ENCODE measurements at places on chromosomes 13 and 19.
A peak's percentile ranks its signal among the peaks of the same experiment; 100 is the strongest.

DNA sequence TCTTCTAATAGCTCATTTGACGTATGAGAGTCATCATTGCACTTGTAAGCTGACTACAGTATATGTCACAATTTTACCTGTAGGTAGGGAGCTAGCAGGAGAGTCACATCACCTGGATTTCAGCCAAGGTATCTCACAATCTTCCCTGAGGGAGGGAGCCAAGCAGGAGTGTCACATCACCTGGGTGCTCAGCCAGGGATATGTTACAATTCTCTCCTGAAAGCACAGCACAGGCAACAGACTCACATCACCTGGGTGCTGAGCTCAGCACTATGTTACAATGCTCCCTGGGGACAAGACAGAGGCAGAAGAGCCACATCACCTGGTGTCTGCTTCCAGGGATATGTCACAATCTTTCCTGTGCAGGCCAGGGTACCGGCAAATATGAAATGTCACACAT is 51.5 kb upstream of the ZNF730 start:
- no peak for DNase-seq

DNA sequence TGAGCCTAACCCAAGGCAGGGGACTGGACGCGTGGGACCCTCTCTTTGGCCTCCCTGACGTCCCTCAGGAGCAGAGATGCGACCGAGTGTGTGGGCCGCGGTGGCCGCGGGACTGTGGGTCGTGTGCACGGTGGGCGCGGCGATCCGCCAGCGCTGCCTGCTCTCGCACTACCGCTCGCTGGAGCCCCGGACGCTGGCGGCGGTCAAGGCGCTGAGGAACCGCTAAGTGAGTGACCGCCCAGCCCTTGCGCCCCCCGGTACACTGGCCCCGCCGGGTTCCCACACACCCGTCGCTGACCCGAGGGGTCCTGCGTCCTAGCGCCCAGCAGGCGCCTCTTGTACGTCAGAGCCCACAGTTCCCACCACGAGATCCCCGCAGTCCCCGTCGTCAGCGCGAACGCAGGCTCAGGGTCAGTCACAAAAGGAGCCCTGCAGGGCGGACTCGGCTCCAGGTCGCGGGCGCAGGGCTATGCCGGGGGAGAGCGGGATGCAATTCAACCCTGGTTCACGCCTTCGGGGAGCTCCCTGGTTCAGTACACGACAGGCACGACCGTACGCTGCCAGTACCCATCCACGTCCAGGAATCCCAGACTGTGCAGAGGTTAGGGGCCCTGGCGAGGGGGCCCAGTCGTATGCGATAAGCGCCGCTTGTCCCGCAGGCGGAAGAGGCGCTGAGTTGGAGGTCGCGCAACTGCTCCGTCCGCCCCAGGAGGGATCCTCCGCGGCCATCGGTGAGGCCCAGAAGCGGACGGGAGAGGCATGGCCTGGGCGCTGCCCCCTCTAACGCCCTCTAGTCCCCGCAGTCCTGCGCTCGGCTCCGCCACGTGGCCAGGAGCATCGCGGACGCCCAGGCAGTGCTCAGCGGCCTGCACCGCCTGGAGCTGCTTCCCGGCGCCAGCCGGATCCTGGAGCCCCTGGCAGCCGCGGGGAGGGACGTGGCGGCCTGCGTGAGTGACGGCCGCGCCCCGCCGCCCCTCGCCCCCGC is 3.6 kb upstream of the IFNL2 start:
- DNase-seq: no peak

- DNase-seq: no peak
Measured at GRCh38 chr13:75139291-75139690, 342.7 kb downstream of the TBC1D4 start.

DNA sequence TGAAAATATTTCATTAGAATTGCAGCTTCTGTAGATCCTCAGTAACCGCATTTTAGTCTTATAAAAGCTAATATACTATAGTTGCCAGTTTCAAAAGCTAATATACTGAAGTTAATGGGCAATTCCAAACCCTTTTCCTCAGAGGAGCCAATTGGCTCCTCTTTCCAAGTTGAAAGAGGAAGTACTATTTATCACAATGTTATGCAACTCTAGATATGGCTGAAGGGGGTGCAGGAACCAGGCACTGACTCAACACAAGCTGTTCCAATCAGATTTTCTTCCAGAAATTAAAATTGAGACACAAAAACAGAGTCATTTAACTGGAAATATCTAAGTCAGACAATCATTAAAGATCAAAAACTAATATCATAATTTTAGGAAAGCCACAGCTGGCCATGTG is 258.9 kb downstream of the PCDH20 start:
- DNase-seq: no peak

DNA sequence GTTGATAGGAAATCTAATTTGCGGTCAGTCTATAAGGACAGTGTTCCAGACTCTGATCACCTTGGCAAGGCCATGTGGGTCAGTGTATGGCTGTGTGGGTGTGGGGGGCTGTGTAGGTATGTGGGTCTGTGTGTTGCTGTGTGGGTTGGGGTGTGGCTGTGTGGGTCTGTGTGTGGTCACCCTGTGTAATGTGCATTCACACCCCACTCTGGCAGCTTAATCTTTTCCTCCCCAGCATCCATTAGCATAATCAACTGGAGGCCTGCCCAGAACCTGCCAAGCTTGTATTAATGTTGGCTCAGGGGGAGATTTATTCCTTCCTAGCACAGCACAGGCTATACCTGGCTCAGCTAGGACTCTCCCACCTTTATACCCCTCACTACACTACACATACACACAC is 203.2 kb downstream of the TUBA3C start:
- DNase-seq: no peak

- DNase-seq: no peak
Measured at GRCh38 chr13:113762538-113762937, 3.5 kb downstream of the TMEM255B start.

DNA sequence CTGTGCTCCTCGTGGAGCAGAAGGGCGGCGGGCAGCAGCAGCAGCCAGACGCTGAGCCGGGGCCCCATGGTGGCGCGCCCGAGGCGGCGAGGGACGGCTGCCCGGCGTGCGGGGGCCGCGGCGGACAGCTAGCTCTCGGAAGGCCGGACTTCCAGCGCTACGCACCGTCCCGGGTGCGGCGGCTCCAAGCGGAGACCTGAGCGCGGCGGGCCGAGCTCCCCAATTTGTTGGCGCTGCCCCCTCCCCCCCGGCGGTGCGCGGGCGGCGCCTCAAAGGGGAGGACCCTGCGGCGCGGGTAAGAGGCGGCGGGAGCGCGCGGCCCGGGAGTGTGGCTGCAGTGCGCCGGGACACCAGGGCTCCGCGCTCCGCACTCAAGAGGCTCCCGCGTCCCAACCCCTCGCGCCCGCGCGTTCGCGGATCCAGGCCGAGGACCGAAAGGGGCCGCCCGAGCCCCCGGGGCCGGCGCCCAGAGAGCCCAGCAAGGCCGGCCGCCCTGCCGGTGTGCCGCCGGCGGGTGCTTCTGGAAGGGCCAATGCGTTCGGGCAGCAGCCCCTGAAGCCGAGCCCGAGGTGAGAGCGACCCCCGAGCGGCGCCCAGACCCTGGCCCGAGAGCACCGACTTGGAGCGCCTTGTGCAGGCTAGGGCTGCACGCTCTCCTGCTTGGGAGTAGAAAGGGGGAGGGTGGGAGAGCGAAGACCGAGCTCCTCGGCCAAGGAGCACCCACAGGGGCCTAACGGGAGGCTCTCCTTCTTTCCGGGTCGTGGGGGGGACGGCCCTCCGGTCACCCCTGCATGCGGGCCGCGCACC is at the start of the genes COL4A1 and COL4A2:
TSS of gene COL4A1 (minus strand) at position 198 of the 807 bp plus-strand sequence. CDS start at position 68, 130 bp downstream.
TSS of gene COL4A2 (plus strand) at position 325 of the 807 bp plus-strand sequence. CDS start 620 bp downstream, outside the sequence.
- DNase-seq: no peak

- no peak for DNase-seq
Measured at GRCh38 chr19:5091018-5091683, 122.2 kb downstream of the KDM4B start.

- DNase-seq: no peak
Measured at GRCh38 chr19:12287958-12288500, 6.7 kb downstream of the ZNF44 start.

DNA sequence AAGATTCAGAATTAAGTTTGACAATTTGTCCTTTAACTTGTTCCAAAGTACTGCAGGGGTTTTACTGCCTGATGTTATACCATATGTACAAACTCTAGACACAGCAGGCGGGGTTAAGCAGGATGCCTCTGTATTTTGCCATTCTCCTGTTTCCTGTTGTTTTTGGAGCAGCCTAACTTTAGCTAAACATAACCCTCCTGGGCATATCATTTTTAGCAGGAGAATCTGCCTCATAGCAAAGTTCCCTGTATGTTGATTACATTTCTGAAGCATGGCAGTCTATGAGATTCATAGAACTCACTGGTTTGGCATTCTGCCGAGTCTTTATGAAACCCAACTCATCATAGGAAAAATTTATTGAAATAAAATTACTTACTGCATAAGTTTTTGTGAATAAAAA is 5.2 kb downstream of the LHFPL6 start:
- DNase-seq: no peak

GRCh38 chr13:49304763-49305700 is 57.3 kb downstream of the CDADC1 start:
- no peak for DNase-seq

- DNase-seq: no peak
Measured at GRCh38 chr19:28744014-28744413, 468.9 kb downstream of the UQCRFS1 start.

DNA sequence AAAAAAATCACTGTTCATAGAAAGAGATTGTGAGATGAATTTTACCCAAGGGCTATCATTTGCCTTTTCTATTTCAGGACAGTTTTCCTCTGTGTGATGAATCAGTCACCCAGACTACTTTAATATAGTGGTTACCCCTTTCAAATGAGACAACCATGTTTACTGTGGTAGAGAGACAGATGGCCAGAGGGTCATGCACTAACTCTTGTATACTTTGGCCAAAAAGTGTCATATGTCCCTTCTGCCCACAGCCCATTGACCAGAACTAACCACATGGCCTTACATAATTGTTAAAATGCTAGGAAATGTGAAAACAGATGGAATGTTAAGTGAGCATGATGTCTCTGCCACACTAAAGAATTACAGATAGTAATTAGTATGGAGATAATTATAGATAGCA is 498.7 kb downstream of the DACH1 start:
- no peak for DNase-seq

DNA sequence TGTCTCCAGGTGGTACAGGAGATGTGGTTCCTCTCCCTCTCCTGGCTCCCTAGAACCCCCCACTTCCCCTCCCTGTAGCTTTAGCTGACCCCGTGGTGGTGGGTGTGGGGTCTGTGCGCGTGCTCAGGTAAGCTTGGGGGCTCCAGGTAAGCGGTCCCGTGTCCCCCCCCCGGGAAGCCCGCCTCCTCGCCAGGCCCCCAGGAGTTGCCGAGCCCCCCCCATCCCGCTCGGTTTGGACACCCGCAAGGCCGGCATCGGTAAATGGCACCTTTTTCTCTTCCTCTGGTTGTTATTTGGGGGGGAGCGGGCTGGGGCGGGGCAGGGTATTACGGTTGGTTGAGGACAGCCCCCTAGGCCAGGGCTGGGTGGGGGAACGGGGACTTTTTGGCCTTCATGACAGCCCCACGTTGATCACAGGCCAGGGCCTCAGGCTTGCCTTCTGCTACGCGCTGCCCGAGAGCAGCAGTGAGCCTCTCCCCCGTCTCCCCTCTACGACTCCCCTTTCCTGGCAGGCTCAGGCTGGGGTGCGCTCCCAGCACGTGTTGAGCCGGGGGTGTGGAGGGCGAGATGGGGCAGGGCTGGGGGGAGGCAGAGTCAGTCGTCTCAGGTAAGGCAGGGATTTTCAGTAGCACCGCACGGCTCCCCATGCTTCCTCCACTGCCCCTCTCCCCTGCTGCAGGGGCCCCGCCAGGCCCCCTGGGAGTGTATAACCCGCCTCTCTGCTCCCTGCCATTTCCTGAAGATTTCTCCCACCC is 10.7 kb upstream of the LIN7B start:
- no peak for DNase-seq

- no peak for DNase-seq
Measured at GRCh38 chr13:72453161-72453560, 274.3 kb downstream of the MZT1 start.

DNA sequence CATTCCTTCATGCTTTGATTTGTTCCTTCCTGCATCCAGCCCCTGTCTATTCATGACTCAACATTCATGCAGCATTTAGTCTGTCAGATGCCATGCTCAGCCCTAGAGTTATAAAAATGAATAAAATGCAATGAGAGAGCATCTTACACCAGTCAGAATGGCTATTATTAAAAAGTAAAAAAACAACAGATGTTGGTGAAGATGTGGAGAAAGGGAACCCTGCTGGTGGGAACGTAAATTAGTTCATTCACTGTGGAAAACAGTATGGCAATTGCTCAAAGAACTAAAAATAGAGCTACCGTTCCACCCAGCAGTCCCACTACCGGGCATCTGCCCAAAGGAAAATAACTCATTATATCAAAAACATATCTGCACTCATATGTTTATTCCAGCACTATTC is 70.0 kb upstream of the GTF3A start:
- no peak for DNase-seq

DNA sequence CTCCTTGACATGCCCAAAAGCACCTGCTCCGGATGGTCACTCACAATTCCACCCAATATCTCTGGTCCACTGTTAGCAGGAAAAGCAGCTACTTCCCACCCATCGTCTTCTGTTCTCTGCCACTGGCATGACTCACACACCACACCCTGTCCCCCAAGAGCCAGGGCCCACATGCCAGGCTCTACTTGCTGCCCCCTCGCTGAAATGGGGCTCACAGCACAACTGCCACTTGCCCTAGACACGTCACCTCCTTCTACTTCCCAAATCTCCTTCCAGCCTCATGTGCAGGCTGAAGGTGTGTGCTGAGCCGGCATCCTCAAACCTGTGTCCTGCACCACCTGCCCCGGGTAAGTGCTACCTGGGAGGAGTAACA is 65.0 kb downstream of the TBC1D4 start:
- no peak for DNase-seq

GRCh38 chr19:47247308-47247990 is 8.9 kb upstream of the CCDC9 start:
- DNase-seq: peak; percentile 89

- no peak for DNase-seq
Measured at GRCh38 chr13:101397742-101398141, 18.6 kb downstream of the NALCN start.

DNA sequence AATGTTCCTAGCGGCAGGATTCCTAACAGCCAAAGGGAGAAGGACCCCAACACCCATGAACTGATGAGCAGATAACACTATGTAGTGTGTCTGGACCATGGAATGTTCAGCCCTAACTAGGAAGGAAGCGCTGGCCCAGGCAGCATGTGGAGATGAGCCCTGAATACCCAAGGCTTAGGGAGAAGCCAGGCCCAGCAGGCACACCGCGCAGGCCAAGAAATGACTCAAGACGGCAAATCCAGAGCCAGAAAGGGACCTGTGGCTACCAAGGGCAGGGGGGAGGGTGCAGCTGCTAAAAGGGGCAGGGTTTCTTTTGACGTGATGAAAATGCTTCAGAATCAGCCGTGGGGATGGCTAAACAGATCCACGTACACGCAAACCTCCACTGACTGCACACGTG is 20.7 kb upstream of the TINCR start:
- DNase-seq: no peak
